ENCODE measurements at places on chromosomes 2 and 18.

DNA sequence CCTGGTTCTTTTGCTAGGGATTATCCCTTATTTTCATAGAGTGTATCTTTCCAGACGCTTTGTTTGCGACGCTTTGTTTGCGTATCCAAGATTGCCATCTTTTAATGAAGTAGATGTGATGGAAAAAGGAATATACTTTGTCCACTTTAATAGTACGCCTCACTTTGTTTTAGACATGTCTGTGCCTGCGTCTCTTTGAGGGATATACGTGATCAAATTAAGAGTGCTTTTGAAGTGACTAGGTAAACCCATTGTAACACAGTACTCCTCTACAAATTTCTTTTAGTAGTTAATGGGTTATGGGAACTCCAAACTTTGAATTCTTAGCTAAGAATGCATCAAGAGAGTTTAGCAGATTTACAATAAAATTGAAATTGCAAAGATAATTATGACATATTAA lies 27.9 kb downstream of the ACSL3 start:
- DNase-seq, result no peak

GRCh38 chr2:175187378-175187777 lies 5.9 kb upstream of the ATP5MC3 start:
- no peak for DNase-seq

GRCh38 chr18:62828091-62828640 lies 112.8 kb downstream of the PHLPP1 start:
- no peak for DNase-seq

- DNase-seq, result no peak
Measured at GRCh38 chr18:68034296-68034695, 517.8 kb upstream of the DSEL start.

DNA sequence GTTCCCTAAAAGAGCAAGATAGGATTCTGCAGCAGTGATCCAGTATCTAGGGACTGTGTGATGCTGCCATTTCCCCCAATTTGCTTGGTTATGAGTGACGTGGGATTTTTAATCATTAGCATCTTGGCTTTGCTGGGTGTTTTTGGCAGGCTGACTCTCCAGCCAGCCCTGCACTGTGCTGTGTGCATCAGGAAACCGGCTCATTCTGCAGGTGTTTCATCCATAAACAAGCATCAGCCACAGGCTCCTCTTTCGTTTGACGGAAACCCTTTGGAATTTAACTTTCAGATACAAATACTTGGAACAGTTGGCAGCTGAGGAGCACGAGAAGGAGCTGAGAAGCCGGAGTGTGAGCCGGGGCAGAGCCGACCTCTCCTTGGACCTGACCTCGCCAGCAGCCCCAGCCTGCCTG lies 135.9 kb downstream of the TPGS2 start:
- DNase-seq, result no peak

DNA sequence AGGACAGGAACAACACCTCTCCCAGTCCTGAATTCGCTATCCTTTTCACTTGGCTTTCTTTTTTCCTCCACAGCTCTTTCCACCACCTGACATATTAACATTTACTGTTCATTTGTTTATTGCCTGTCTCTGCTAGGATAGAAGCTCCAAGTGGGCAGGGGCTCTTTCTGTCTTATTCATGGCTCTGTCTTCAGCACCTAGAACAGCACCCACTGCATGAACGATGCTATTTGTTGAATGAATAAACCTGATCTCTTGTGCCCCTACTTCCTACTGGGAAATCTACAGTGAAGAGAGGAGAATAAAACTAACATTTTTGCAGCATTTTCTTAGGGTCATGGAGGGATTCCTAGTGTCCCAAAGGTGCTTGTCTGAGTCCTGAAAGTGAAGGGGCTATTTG lies 24.4 kb upstream of the GAREM2 start:
- DNase-seq, result no peak

DNA sequence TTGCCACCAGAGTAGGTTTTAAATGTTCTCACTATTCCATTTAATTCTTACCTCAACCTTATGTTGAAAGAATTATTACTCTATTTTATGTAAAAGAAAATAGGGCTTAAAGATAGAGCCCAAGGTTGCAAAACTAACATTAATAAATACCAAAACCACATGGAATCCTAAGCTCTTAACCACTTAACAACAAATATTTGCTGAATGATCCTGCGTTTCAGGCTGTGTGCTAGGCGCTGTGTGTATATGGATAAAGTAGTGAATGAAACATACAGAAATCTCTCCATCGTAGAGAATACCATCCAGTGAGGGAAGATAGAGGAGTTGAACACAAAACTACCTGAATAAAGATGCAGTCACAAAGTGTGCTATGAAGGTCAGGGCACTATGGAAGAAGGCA lies 485.1 kb downstream of the THSD7B start:
- DNase-seq, result no peak

DNA sequence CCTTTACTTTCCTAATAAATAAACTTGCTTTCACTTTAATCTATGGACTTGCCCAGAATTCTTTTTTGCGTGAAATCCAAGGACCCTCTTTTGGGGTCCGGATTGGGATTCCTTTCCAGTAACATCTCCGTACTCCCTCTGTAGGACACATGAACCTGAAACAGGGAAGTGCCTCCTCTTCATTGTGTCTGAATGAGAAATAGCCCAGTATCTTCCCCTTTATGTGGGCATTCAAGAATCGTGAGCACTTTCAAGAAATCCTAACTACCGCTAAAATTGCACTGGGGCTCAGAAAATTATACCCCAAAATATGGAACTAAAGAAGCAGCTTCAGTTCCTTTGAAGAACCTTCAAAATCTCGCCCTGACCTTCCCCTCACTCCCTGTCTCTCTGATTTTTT lies 7.8 kb upstream of the POMC start:
- DNase-seq, result no peak

- DNase-seq, result no peak
Measured at GRCh38 chr2:175744000-175744399, 258.1 kb downstream of the LNPK start.

DNA sequence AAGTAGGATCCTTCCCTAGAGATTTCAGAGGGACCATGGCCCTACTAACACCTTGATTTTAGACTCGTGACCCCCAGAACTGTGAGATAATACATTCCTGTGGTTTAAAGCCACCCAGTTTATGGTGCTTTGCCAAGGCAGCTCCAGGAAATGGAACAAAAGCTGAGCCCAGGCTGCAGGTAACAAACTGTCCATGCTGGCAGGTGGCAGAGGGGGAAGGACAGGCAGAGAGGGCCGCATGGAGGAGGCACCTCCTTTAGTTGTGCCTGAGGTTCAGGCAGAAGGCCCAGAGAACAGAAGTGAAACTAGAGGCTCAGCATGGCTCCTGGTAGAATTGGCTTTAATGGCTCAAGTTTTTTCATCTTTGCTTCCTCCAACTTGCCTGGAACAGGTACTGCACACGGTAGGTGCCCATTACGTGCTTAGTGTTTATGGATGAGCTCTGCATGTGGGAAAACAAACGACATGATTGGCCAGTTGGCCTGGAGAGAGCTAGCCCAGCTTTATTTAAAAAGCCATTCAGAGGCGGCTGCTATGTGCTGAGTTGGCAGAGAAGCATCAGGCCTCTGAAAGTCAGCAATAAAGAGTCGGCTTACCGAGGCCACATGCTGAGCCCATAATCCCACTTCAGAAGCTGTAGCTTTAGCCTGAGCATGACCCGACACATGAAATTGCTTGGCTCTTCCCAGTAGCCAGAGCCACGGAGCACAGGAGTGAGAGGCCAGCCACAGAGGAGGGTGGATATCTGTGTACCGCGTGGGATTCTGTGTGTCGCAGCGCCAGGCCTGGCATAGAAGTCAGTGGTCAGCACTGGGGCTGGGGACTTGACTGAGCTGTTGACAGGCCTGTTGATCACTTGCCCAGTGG lies 36.5 kb downstream of the HS1BP3 start:
- no peak for DNase-seq

- no peak for DNase-seq
Measured at GRCh38 chr2:84527137-84528129, 11.1 kb downstream of the DNAH6 start.

DNA sequence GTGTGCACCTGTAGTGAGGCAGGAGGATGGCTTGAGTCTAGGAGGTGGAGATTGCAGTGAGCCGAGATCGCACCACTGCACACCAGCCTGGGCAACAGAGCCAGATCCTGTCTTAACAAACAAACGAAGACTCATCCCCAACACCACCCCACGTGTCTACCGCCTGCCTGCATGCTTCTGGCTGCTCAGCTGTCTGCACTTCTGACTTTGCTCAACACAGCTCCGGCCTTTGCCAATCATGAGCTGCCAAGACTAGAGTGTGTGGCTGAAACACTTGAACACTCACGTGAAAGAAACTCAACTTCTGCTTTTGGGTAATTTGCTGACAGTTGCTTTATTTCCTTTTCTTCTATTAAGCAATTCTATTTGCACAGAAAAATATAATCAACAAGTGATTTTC lies 32.1 kb upstream of the SP3 start:
- no peak for DNase-seq

DNA sequence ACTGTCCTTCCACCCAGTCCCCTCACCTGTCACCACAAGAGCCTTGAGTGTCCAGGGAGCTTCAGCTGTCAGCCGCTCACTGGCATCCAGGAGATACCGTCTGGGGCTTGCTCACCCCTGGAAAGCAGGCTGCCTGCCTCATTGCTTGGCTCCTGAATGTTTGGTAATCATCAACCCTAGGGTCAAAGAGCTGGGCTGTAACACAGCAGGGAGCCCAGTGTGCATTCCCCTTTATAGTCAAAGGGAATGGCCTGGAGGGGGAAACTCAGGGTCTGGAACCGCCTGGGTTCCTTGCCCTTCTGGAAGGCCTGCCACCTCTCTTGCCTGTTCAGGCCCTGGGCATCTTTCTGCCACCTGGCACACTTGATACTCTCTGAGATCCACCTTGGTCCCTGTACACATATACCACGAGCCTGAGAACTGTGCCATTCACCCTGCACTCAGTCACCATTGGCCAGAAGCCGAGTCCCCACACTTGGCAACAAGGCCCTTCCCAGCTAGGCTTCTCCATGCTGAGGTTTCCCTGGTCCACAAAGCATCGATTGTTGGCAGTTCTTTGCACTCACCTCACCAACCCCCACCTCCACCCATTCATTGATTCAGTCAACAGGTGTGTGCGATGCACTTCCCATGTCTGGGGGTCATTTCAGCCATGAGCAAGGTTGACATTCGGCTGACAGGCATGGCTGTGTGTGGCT lies 35.0 kb downstream of the TPRKB start:
- DNase-seq, result no peak

GRCh38 chr2:20027260-20027677 lies 14.8 kb upstream of the MATN3 start:
- no peak for DNase-seq

DNA sequence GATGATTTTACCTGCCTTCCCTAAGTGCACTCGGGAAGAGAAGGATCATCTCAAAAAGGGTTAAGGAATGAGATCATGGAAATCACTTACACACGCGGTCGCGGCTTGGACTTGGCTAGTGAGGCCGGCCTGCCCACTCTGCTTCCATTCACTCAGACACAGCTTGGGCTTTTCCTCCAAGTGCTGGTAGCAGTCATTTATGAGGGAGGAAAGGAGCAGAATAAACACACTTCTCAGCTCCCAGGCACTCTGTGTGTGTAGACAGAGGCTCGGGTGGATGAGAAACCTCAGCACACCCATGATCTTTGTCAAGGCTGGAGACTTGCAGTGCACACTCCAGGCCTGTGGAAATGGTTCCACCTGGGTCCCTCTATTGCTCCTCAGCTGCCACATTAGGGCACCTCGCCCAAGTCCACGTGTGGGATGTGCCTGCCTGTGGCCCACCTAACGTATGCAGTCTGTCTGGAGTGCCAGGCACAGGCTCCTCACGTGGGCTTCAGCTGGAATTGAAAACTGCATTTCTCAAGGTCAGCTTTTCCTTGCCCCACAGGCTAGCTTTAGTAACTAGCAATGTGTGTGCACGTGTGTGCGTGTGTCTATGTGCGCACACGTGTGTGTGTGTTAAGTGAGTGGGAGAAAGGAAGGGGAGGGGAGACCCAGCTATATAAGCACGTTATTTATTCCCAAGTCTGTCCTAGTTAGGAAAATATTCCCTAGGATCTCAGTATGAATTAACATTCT lies 288.4 kb downstream of the SOX11 start:
- no peak for DNase-seq

DNA sequence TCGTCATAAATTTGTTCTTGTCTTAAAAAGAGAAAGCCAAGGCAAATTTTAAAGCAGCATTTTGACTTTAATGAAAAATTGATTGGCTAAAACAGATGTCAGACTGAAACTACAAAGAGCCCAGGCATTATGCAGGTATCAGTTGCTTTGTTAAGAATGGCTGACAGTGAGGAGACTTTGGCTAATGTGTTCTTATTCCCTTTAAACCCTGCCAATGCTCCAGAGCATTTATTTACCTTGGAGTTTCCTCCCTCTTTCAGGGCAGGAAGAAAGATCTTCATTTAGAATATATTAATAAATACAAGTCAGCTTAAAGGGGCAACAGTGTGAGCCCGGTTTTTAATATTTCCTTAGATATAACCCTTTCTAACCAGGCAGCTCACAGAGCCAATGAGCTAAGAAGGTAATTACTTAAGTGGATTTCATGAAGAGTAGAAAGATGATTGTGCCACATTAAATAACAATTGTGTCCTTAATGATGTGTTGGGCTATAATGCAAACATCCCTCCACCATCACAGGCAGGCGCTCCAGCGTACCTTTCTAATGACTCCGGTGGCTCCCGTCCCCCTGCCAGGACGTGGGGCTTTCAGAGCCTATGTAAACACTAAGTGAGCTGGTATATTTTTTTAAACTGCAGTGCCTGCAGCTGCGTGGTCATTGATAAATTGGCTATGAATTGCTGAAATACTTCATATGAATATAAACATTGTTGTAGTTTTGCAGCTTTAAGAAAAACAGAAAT lies 349.4 kb upstream of the POU3F3 start:
- no peak for DNase-seq

DNA sequence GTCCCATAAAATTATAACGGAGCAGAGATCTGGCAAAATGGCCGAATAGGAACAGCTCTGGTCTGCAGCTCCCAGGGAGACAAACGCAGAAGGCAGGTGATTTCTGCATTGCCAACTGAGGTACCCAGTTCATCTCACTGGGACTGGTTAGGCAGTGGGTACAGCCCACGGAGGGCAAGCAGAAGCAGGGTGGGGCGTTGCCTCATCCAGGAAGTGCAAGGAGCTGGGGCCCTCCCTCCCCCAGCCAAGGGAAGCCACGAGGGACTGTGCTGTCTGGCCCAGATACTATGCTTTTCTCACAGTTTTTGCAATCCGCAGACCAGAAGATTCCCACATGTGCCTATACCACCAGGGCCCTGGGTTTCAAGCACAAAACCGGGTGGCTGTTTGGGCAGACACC lies 22.8 kb downstream of the ICA1L start:
- DNase-seq, result no peak

GRCh38 chr18:63022429-63023022 lies 297.0 kb downstream of the BCL2 start:
- DNase-seq, result no peak

All from activated gamma-delta T cell treated with Interleukin-2 at 50 U/mL for 16 hours (primary cell).